ENCODE measurements at places on chromosomes 1 and 21. TPM values are rescaled to one million over a fixed set of nuclear protein-coding genes. Genes with fewer than 3 reads are reported as not detected.
A peak's percentile ranks its signal among the peaks of the same experiment; 100 is the strongest.

The CHIT1 gene
- not detected for polyA plus RNA-seq

The LRRC71 gene
- 0.06 TPM for polyA plus RNA-seq

The OBSCN gene
- polyA plus RNA-seq = 639 TPM

The VWA5B1 gene
- not detected for polyA plus RNA-seq

The GRHL3 gene
- polyA plus RNA-seq = 0.03 TPM

The LRRC8C gene
- 5.9 TPM for polyA plus RNA-seq

DNA sequence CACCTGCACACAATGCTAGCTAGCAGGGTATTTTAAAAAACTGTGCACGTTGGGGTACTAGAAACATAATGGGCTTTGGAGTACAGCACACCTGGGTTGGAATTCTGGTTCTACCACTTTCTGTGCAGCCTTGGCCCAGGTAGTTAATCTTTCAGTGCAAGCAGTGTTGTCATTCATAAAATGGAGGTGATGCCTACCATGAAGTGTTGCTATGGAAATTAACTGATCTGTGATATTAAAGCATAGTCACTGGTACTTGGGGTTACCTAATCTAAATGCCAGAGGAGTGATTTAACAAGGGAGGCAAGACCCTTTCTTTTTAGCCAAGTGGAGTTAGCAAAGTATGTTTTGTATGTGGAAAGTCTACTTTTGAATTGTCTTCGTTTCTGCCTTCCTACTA is 18.0 kb downstream of the ATP1B1 start:
- DNase-seq = no peak

- DNase-seq = no peak
Measured at GRCh38 chr1:91487469-91487868, 13.2 kb upstream of the CDC7 start.

DNA sequence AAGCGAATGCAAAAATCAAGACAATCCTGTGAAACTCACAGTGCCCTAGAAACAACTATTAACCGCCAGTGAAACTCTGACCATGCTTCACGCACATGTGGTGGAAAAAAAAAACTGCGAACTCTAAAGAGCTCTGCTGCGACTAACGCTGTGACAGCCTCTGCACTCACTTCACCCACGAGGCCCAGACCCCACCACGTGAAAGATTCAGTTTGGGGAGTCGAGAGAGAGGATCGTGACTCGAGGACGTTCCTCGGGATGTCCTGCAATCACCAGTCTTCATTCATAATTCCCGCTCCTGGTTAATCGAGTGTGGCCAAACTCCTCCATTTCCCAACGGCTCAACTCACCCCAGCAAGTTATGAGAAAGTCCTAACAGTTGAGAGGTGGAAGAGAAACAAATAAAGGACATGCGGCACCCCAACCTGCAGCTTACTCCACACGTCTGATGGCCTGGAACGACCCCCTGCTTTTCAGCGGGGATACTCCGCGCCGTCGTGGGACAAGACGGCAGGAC is 1.1 kb downstream of the SERBP1 start:
- peak; percentile 11 for DNase-seq

- DNase-seq = no peak
Measured at GRCh38 chr1:87766737-87767136, 438.1 kb downstream of the LMO4 start.

- DNase-seq = peak; percentile 79
Measured at GRCh38 chr1:211577819-211578639, 932 bp downstream of the SLC30A1 start.

- DNase-seq = no peak
Measured at GRCh38 chr1:229420224-229420623, 13.7 kb downstream of the ACTA1 start.

DNA sequence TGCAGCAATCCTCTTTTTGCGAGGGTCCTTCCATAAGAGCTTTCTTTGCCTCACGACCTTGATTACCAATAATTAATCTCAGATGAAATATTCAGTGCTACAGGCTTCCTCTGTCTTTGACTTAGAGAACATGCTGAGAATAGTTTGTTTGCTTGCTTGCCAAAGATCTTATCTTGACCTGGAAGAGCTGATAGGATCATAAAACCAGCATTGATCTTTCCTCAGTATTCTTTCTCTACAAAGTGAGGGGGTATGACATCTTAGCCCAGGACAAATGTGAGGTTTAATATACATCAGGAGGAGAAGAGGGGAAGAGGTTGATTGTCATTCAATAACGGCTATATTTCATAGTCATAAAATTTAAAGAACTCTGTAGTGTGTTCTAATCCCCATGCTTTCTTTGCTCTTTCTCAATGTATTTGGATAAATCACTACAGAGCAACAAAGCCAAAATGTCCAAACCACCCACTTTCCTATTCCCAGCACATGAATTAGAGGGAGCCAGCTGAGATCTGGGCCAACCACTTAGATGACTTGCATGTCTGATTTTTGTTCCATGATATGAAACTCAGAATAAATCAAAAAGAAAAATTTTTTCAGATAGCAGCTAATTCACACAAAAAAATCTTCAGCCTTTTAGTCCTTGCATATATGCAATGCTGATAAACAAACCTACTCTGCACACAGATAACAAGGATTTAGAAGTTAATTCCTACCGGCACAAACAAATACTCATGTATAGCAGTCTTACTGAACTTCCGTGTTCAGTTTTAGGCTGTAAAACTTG is 50.5 kb upstream of the IPO9 start:
- no peak for DNase-seq

GRCh38 chr21:16007943-16008342 is 278.2 kb downstream of the USP25 start:
- no peak for DNase-seq

DNA sequence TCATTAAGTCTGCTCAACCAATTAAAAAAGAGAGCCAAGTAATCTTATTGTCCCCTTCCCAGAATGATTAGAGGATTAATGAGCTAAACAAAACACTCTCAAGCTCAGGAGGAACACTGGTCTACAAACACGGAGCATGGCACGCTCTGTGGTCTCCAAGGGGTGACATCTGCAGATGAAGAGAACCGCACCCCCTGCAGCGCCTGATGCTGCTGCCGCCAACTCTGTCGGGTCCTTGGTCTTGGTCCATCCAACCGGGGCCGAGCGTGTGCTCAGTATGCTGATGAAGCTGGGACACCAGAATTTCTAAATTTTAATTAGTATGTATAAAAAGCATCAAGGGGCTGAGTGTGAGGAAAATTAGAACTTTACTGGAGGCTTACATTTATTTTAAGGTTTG is 82.7 kb downstream of the LPAR3 start:
- DNase-seq = no peak

Data from heart right ventricle (tissue), 16 donors.